ENCODE measurements at places on chromosomes 13 and 19.

DNA sequence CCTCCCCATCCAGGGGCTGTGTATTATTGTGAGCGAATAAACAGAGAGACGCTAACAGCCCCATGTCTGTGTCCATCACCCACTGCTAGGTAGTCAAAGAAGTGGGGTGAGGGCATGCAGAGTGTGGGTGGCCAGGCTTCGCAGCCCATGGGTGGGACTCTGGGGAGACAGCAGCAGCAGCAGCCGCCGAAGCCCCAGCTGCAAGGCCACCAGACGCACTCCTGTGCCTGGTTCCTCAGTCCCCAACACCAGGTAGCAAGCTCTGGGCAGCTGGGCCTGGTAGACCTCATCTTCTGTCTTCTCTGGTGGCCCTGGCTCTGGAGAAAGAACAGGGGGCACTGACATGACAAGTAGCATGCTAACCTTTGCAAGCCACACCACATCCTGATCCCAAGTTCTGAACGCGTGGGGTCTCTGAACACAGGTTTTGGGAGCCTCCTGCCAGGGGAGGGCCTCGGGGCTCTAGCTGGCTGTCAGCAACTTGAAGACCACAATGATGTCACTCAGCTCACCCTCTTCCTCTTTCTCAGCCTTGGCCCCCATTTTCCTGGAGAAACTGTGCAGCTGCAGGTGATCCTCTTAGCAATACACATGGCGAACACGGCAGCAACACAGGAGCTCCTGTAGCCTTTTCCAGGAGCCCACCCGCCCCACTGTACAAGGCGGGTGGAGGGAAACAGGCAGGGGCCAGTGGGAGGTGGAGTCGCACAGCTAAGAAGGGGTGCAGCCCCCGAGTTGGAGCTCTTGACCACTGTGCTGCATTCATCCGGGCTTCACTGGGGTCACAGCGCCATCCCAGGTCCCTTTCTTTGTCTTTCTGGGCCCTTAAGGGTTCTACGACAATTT is 5.8 kb downstream of the FUZ start:
- no peak for DNase-seq

DNA sequence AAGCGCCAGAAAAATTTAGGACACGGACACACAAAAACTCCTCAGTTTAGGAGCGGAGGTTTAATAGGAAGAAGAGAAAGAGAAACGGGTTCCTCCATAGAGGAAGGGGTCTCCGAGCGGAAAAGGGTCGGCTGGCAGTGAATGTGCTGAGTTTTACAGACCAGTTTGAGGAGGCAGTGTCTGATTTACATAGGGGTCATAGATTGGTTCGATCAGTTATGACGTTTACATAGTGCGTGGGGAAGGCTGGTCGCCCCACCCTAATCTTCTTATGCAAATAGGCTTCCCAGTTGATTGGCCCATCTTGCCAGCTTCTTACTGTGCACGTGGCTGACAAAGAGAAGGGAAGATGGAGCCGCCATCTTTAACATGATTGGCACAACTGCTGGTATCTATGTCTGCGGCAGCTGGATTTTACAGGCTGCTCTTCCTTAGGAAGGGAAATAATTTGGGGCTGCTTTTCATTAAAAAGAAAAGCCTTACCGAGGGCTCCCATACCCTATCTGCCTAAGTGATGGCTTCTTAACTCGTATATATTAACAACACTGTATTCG is 1.2 kb upstream of the ZNF225 start:
- DNase-seq, result no peak

GRCh38 chr13:35927567-35928021 is 203.6 kb downstream of the DCLK1 start:
- DNase-seq, result no peak

GRCh38 chr13:19680751-19681150 is 47.3 kb downstream of the MPHOSPH8 start:
- DNase-seq, result no peak

- no peak for DNase-seq
These were observed 47.5 kb downstream of the GAS6 start for GRCh38 chr13:113816254-113816929.

DNA sequence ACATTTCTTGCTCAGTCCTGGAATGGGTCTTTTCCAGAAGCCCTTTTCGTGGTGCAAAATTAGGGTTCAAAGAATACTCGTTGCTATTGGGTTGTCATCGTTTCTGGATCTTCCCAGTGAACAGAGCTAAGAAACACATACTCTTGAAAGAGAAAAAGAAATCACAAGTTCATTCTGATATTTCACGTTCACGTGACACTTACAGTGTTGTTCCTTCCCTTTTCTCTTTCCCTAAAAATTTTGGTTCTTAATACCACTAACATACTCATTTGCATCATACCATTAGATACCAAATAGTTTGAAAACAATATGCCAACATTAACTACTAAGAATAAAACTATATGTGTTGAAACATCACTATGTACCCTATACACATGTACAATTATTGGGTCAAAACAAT is 13.4 kb upstream of the GTF2F1 start:
- no peak for DNase-seq

GRCh38 chr13:39263033-39263432 is 224.8 kb downstream of the NHLRC3 start:
- peak; percentile 5 for DNase-seq

DNA sequence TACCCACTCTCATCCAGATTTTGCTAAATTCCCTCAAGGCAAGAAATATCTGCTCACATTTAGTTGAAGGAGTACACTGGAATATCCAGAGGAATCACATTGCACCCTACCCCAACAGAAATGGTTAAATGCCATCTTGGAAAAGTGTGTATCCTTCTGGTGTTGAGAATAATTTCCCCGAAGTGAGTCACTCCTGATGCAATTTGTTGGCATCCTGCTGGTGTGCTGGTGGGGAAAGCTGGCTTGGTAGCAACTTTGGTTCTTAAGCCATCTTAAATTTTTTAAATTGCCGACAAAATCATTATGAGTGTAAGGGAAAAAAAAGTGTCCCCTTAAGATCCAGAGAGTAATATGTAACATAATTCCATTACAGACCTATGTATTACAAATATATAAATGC is 337.3 kb upstream of the DACH1 start:
- no peak for DNase-seq

- no peak for DNase-seq
These were observed 88.2 kb downstream of the RBM26 start for GRCh38 chr13:79317856-79318255.

DNA sequence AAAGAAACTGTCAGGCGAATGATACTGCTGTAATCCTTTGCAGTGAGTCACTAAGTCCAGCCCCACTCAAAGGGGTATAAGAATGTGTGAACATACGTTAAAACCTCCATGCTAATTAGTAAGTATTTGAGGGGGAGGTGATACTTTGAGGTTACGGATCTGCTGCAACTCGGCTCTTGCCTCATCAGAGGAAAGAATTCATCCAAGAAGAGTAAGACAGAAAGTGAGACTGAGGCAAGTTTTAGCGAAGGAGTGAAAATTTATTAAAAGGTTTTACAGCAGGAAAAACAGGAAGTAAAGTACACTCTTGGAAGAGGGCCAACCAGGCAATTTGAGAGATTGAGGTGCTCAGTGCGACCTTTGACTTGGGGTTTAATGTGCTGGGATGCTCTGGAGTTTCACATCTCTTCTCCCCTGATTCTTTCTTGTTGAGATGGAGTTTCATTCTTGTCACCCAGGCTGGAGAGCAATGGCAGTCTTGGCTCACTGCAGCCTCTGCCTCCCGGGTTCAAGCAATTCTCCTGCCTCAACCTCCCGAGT is 9.8 kb downstream of the CLEC4M start:
- no peak for DNase-seq

DNA sequence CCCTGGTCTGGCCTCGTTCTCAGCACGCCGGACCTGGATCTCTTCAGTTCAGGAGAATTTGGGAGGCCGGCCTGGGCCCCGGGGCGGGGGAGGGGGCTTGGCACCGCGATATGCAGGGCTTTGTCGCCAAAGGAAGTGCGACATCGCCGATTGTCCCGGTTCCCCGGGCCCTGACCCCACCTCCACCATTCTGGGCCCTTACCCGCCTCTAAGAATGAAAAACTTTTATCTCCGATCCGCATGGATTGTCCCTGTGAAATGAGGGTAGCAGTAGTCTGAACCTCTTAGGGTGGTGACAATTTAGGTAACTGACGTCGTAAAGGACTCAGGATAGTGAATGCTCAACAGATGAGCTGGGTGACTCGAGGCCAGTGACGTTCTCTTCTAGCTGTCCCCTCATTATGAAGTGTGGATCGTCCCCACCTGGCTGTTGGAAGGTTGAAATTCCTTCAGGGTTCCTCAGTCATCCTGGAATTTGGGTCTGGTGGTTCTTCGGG is 650 bp downstream of the DDA1 start:
- no peak for DNase-seq

GRCh38 chr13:25752957-25753551 is 298.8 kb downstream of the SHISA2 start:
- no peak for DNase-seq

DNA sequence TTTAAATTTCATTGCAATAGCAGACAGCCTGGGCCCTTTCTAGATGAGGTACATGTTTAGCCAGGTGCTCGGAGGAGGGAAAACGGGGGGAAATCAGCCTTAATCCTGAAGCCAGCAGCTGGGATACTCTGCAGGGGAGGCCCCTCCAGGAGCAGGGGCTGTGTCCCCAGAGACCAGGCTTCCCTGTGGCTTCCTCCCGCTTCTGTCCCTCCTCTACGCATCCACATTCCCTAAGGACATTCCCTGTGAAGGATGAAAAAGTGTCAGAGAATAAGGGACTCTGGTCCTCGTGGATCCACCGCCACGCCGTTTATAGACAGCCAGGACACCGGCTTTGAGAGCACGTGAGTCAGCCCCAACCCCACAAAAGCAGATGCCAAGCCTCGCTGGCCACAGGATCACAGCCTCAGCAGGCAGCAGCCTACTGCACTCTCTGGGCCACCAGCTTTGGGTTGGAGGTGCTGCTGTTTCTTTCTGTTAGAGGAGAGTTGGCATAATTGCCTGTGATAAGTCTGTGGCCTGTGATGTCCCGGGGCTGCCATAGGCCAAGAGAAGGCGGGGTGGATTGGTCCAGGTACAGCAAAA is 36.7 kb upstream of the RANBP3 start:
- no peak for DNase-seq

DNA sequence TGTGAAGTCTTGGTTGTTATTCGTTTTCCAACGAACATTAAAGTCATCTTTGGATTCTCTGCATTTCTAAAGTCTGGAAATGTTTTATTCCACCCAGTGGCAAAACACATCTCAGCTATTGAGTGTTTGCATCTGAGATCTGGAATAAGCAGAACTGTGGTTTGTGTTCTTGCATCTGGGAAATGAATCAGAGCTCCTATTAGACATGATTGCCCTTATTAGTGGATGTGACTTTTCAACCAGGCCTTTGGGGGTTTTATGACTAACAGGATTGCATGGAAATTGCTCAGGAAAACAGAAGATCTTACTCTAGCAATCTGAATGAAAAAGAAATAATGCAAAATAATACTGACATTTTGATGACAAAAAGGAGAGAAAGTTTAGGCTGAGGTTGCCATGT is 488.8 kb downstream of the IRS2 start:
- DNase-seq, result no peak

DNA sequence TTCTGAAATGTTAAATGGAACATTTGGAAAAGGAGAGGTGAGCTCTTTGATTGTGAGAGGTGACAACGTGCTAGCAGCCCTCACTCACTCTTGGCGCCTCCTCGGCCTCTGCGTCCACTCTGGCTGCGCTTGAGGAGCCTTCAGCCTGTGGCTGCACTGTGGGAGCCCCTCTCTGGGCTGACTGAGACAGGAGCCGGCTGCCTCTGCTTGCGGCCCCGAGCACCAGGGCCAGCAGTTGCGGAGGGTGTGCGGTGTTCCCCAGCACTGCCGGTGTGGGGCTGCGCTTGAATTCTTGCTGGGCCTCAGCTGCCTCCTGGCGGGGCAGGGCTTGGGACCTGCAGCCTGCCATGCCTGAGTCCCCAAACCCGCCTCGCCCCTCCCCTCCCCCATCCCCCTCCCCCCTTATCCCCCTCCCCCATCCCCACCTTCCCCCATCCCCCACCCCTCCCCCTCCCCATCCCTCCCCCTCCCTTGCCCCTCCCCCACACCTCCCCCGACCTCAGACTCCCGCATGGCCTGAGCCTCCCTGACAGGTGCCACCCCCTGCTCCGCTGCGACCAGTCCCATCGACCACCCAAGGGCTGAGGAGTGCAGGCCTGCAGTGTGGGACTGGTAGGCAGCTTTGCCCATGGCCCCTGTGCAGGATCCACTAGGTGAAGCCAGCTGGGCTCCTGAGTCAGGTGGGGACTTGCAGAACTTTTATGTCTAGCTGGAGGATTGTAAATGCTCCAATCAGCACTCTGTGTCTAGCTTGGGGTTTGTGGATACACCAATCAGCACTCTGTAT is 411.0 kb downstream of the OLFM4 start:
- no peak for DNase-seq

DNA sequence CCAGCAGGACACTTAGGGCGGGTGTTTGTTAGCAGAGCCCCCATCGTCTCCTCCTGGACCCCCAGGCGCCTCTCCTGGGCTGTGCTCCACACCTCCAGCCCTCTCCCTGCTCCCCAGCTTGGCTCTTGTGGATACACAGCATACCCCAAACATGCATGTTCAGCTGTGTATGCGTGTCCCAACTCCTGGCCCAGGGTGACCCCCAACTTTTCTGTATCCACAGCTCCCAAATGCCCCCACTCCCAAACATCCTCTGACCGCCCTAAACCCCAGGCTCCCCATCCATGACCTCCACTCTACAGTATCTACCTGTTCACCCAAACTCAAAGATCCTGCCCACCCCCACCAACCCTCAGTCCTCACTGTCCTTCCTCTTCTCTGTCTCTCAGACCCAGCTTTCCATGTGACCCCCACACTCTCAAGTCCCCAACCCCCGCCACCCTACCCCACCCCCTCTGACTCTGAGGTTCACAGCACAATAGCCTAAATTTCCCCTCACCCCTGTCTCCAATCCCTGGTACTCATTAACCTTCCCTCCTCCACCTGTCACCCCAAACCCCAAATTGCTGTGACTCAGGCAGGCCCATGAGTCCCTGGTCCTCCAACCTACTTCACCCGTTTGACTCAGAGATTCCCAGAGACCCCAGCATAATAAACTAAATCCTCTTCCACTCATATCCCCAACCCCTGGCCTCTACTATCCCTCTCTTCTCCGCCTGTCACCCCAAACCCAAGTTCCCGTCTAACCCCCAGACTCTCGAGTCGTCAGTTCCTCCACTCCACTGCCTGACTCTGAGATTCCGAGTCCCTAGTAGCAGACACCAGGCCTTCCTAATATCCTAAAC is 968 bp downstream of the UBE2M start:
- no peak for DNase-seq

GRCh38 chr19:18612051-18612771 is 459 bp upstream of the TMEM59L start:
- DNase-seq, result no peak

DNA sequence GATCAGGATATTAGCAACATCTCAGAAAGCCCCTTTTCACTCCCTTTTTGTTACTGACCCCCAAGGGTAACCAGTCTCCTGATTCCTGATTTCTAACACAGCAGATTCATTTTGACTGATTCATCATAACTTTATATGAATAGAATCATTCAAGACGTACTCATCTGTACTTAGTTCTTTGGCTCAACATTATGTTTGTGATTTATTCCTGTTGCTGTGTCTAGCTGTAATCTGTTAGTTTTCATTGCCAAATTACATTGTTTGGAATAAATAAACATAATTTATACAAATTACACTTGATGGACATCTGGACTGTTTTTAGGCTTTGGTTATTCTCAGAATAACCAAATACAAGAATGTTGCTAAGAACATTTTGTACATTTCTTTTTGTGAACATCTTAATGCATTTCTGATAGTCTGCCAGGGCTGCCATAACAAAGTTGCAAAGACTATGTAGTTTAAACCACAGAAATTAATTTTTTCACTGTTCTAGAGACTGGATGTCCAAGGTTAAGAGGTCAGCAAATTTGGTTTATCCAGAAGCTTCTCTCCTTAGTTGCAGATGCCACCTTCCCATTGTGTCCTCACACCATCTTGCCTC is 62.8 kb upstream of the EDNRB start:
- DNase-seq, result no peak

All from stimulated activated CD8-positive, alpha-beta memory T cell treated with anti-CD3 and anti-CD28 coated beads, Interleukin-4, amount 100 ng/mL, for 24 hours (primary cell).